Small intestine (tissue), 16 donors: ENCODE measurements at places on chromosomes 3 and 15. TPM values are rescaled to one million over a fixed set of nuclear protein-coding genes. Genes with fewer than 3 reads are reported as not detected.

Gene GPR27
- not detected for polyA plus RNA-seq

Gene MAP3K13
- 31.1 TPM for polyA plus RNA-seq

Gene GPR149
- not detected for polyA plus RNA-seq

Gene CPNE4
- 0.66 TPM for polyA plus RNA-seq

Gene GP9
- polyA plus RNA-seq: 0.18 TPM

Gene LRCH3
- polyA plus RNA-seq: 25.4 TPM

Gene IL16
- polyA plus RNA-seq: 7.7 TPM

Gene TTLL13
- polyA plus RNA-seq: 0.27 TPM

Gene DIPK2A
- 4.2 TPM for polyA plus RNA-seq

Gene LCTL
- polyA plus RNA-seq: 0.24 TPM

Gene FBLN2
- polyA plus RNA-seq: 30.8 TPM

Gene BAHD1
- 11.6 TPM for polyA plus RNA-seq

Gene CPNE9
- polyA plus RNA-seq: not detected

Gene PARP16
- polyA plus RNA-seq: 8.9 TPM

Gene SGO1
- 2.2 TPM for polyA plus RNA-seq

Gene RAB6B
- 0.77 TPM for polyA plus RNA-seq

Gene NEO1
- 28.8 TPM for polyA plus RNA-seq

Gene ZCWPW2
- polyA plus RNA-seq: 0.90 TPM

Gene CFAP92
- not detected for polyA plus RNA-seq

Gene ACTRT3
- polyA plus RNA-seq: 1.4 TPM

Gene ERICH6
- not detected for polyA plus RNA-seq

Gene GOLGA6D
- polyA plus RNA-seq: not detected

Gene MANF
- polyA plus RNA-seq: 79.2 TPM

Gene ARRDC4
- polyA plus RNA-seq: 18.9 TPM

Gene VWA5B2
- 3.2 TPM for polyA plus RNA-seq

Gene UROC1
- 0.07 TPM for polyA plus RNA-seq

Gene RETNLB
- not detected for polyA plus RNA-seq

Gene CNTN4
- 0.27 TPM for polyA plus RNA-seq

Gene PYGO1
- polyA plus RNA-seq: 0.49 TPM

Gene AQP9
- 0.03 TPM for polyA plus RNA-seq

Gene THAP10
- 0.89 TPM for polyA plus RNA-seq

Gene FOXB1
- polyA plus RNA-seq: not detected

Gene ZNF280D
- polyA plus RNA-seq: 11.7 TPM

Gene NCEH1
- 5.0 TPM for polyA plus RNA-seq
